Right ventricle myocardium superior (tissue), 1 donor: ENCODE measurements at places on chromosomes 12 and 14.

DNA sequence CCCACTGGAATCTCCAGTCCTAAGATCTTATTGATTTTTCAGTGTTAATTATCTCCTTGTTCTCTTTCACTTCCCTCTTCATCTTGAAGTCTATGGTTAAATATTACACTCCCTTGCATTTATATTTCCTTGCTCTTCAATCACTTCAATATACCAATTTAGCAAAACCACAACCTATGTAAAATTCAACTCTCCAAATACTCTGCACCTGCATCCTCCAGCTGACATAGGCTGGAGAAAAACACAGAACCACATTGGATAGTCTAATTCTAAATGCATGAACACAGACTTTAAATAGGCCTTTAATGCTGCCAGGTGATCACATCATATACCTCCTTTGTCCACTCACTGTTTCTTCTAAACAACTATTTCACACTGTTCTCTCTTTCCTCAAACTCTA lies 253.8 kb upstream of the GARIN6 start:
- no peak for DNase-seq

DNA sequence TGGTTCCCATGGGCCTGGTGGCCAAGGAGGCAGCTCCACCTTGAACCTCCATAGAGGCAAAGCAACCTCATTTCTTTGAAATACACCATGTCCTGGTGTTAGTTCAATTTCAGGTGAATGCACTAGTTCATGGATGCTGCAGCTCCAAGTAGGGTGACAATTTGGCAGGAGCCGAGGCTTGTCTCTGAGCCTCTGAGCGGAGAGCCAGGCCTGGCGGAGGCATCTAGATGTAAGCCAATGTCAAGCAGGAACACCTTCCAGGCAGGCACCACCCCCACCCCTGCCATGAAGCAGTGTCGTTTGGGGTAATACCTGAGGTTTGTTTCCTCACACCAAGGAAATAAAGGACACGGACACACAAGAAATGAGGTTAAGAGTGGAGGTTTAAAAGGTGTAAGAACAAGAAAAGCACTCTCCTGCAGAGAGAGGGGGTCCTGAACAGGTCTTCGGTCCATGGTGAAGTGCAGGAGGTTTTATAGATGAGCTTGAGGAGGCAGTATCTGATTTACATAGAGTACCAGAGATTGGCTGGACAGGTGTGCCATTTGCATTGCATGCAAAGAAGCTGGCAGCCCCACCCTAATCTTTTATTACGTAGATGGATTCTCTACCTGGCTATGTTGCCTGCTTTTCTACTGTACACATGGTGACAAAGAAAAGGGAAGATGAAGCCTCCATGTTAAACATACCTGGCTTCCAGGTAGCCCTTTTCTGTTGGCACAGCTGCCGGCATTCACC lies 60.3 kb downstream of the RIN3 start:
- no peak for DNase-seq

- DNase-seq = peak; percentile 97
Measured at GRCh38 chr12:12999959-13000615, at the start of gene HEBP1. TSS of gene HEBP1 (minus strand) at chr12:13000265. CDS start at chr12:13000114, 151 bp downstream.

- no peak for DNase-seq
Measured at GRCh38 chr12:6768437-6768914, 2.3 kb downstream of the PTMS start.

GRCh38 chr12:4114986-4115385 lies 158.6 kb upstream of the CCND2 start:
- no peak for DNase-seq

DNA sequence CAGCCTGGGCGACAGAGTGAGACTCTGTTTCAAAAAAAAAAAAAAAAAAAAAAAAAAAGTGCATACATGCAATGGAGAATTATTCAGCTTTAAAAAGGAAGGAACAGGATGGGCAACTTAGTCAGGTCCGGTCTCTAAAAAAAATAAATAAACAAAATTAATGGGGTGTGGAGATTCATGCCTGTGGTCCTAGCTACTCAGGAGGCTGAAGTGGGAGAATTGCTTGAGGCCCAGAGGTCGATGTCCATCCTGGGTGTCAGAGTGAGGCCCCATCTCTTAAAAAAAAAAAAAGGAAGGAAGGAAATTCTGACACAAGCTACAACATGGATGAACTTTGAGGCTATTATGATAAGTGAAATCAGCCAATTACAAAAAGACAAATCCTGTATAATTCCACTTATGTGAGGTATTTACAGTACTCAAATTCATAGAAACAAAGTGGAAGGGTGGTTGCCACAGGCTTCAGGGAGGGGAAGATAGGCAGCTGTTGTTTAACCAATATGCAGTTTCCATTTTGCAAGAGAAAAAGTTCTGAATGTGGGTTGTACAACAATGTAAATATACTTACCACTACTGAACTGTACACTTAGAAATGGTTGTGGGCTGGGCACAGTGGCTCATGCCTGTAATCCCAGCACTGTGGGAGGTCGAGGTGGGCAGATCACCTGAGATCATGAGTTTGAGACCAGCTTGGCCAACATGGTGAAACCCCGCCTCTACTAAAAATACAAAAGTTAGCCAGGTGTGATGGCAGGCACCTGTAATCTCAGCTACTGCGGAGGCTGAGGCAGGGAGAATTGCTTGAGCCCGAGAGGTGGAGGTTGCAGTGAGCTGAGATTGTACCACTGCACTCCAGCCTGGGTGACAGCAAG lies 12.3 kb upstream of the APOF start:
- DNase-seq = no peak

DNA sequence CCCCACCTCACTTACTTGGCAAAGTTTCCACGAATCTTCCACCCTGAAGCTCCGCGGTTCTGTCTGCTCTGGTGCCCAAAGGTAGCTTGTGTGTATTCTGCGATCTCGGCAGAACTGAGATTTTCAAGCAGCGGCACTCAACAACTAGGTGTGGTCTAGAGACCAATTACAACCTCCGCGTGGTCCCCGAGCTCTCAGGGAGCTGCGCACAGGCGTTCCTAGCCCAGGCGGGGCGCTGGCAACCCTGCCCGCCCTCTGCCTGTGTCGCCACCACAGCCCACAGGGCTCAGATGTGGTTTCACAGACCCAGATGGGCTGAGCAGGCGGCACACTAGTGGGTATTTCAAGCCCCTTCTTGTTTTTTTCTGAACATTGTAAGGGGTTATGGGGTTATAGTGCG lies 1.5 kb upstream of the DIABLO start:
- no peak for DNase-seq

GRCh38 chr12:2170376-2170775 lies 117.6 kb downstream of the CACNA1C start:
- no peak for DNase-seq

- no peak for DNase-seq
Measured at GRCh38 chr12:96329545-96329944, 70.7 kb downstream of the CDK17 start.

DNA sequence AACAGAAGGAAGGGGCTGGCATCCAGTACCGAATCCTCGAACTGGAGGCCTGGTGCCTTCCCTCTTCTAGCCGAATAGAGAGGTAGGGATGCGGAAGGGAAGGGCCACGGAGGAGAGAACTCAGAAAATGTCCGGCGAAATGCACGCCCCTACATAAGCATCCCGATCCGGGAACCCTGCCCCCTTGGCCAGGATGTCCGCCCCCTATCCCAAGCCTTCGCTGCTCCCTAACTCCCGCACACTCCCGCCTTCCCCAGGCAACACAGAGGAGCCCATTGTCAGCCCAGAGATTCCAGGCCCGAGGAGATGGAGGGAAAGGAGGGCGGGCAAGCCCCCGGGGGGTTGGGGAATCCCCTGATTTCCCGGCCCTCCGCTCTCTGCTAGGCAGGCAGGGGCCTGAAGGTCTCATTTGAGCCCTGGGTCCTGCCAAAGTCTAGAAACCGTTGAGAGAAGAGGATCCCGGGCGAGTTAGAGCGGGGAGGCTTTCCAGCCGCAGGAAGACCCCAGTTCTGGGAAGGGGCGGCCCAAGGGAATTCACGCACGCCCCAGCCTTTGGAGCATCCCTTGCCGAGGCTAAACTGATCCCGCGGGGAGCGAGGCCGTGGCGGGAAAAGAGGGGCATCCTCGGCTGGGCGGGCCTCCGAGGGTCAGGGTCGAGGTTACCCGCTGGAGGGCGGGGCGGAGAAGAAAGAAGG lies 569 bp upstream of the ARHGEF40 start:
- peak; percentile 72 for DNase-seq

DNA sequence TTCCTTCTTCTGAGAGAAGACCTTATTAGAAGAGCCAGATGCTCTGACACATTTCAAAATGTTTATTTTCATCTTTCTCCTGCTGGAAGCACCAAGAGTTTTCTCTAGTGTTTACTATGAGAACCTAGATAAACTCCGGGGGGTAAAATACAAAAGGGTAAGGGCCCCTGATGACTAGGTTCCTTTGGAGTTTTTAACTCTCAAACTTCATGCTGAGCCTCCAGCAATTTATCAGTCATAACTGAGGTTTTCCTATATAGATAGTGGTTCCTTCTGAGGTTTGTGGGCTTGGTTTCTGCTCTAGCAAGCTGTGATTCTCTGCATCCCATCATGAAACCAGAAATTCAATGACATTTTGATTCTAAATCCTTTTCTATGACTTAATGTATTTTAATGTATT lies 210.9 kb downstream of the LRFN5 start:
- DNase-seq = no peak

DNA sequence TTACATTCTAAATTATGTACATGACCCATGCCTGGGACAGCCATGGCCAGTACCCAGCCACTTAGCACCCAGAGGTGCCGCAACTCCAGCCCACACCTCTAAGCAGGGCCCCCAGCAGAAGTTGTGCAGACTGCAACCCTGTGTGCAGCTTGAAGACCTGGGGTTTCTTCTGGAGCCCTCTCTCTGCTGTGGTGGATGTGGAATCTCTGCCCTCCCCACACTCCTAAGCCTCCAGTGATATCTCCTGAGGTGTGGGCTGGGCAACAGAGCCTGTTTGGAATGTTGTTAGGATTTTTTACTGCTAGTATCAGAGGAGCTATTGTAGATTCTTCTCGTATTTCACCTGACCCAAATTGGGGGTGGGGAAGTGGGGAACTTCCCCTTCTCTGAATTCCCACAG lies 59.4 kb upstream of the TUNAR start:
- DNase-seq = no peak

DNA sequence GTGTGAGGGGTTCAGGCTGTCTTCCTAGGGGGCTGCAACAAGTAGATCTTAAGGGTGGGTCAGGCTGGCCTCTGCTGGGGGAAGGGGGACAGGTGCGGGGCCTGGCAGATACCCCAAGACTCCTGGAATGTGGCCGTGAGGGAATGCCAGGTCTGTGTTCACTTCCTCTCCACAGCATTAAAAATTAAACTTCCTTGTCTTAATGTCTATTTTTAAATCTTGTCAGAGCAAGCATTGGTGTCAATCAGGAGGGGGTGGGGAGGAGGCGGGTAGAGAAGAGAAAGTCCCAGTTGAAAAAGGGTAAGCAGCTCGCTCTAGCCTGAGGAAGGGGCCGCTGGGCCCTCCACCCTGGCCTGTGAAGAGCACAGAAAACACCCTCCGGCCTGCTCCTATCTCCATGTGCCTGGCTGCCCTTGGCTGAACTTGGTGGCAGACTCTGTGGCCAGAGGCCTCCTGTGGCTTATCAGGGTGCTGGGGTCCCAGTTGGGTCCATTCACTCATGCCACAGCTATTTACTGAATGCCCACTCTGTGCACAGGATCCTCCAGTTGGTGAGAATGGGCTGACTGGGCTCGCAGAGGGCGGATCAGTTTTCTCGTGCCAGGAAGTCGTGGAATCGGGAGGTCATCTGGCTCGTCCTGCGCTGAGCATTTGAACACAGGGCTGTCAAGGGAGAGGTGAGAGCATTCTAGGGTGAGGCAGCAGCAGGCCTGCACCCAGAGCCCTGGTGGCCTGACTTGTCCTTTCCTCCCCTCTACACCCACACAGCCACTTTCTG lies 128.8 kb downstream of the TSPAN9 start:
- no peak for DNase-seq

- no peak for DNase-seq
Measured at GRCh38 chr12:42918443-42918842, 328.9 kb upstream of the PRICKLE1 start.

- no peak for DNase-seq
Measured at GRCh38 chr12:32170437-32170998, 63.9 kb downstream of the BICD1 start.

DNA sequence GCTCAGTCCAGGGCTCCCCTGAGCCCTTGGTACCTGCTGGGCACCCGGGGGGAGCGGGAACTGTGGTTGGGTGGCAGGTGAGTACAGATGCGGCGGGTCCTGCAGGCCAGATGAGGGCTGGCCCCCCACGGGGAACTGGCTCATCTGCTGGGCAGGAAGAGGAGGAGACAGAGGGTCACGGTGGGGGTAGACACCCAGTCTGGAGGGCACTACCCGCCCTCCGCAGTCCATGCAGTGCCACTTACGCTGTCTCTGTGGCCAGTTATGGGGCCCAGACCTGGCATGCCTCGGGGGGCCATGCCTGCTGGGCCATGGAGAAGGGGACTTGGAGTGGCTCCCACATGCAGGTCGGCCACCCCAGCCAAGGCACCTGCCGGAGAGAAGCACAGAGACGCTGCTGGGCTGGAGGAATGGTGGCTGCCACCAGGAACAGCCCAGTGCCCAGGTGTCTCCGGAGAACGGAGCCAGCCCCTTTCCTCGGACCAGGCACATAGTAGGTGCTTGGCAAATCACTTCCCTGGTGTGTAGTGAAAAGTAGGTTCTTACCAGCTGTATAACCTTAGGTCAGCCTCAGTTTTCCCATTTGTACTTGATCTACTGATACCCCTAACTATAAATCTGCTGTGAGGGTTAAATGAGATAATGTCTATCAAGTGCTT lies 21.1 kb downstream of the FOXN4 start:
- no peak for DNase-seq

- peak; percentile 27 for DNase-seq
Measured at GRCh38 chr14:105850853-105851581, 324.6 kb downstream of the TMEM121 start.

GRCh38 chr14:102930138-102930752 lies 7.8 kb downstream of the AMN start:
- peak; percentile 22 for DNase-seq

- no peak for DNase-seq
Measured at GRCh38 chr12:47774663-47775062, 1.6 kb downstream of the SLC48A1 start.

- DNase-seq = no peak
Measured at GRCh38 chr14:61752626-61753025, 9.6 kb upstream of the SNAPC1 start.

GRCh38 chr12:8507596-8507995 lies 5.7 kb upstream of the CLEC4D start:
- no peak for DNase-seq

- no peak for DNase-seq
Measured at GRCh38 chr14:61388173-61388975, 67.0 kb downstream of the PRKCH start.

GRCh38 chr14:53516261-53516774 lies 363.2 kb upstream of the DDHD1 start:
- no peak for DNase-seq

DNA sequence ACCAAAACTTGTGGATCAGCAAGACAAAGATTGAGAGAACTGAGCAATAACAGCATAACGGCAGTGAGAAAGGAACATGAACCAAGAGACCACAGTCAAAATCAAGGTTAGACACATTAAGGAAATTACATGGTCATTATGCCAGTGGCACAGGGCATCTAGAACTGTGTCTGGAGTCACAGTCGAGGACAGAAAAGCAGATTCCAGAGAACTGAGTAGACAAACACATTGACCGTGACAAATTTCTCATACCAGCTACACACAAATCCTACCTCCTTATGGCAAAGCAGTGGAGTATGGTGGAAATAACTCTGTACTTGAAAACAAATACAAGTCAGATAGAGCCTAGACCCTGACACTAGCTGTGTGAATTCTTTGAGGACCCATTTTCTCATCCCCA lies 367.3 kb downstream of the DUSP6 start:
- no peak for DNase-seq
